Activated CD4-positive, alpha-beta memory T cell treated with anti-CD3 and anti-CD28 coated beads for 36 hours (primary cell): ENCODE measurements at places on chromosomes 4 and X. TPM values are rescaled to one million over a fixed set of nuclear protein-coding genes. Genes with fewer than 3 reads are reported as not detected.
A peak's percentile ranks its signal among the peaks of the same experiment; 100 is the strongest.

The SH3BGRL gene
- 41.9 TPM for total RNA-seq

The HMX1 gene
- total RNA-seq = not detected

The ARL9 gene
- not detected for total RNA-seq

DNA sequence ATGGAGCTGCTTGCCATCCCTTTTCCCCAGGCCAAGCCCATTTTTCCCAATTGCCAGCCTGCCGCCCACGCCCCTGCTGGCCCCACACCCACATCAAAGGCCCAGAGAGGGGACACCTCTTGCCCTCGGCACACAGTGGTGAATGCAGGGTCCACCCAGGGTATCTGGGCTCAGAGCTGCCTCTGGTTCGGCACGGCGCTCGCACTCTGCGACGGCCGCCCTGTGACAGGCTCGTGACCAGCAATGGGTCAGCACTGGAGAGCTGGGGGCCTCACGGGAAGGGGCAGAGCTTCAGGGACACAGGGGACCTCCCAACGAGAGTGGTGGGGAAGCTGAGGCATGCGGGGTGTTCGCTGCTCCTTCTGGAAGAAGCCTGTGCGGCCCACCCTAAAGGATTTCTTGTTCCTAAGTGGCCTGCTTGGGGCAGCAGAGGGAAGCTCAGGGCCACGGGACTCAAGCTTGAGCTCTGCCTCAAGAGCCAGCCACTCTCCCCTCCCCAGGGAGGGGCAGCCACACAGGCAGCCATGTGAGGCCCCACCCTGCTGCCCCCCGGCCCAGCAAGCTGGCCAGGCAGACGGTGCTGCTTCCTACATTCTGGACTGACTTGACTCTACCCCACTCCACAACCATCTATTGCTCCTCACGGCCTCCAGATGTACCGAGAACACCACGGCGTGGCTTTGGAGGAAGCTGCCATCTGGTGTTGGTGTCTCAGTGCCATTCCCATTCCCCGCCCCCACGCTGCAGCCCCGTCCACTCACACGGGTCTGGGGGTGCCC lies 73.7 kb downstream of the ABLIM2 start:
- no peaks in the 10 kb centered on the region for H3K36me3 ChIP-seq
- no peak overlapping the region for H3K27ac ChIP-seq
- no peaks in the 10 kb centered on the region for H3K27me3 ChIP-seq
- no peak for DNase-seq
- H3K4me1 ChIP-seq = no peaks in the 10 kb centered on the region

GRCh38 chr4:26786916-26787315 lies 73.7 kb upstream of the STIM2 start:
- no peak for DNase-seq
- no peak overlapping the region for H3K27ac ChIP-seq
- no peak overlapping the region for H3K4me3 ChIP-seq
- H3K27me3 ChIP-seq = no peaks in the 10 kb centered on the region
- H3K36me3 ChIP-seq = peaks cover 6% of the 10 kb centered on the region
- H3K4me1 ChIP-seq = peaks cover 14% of the 10 kb centered on the region

DNA sequence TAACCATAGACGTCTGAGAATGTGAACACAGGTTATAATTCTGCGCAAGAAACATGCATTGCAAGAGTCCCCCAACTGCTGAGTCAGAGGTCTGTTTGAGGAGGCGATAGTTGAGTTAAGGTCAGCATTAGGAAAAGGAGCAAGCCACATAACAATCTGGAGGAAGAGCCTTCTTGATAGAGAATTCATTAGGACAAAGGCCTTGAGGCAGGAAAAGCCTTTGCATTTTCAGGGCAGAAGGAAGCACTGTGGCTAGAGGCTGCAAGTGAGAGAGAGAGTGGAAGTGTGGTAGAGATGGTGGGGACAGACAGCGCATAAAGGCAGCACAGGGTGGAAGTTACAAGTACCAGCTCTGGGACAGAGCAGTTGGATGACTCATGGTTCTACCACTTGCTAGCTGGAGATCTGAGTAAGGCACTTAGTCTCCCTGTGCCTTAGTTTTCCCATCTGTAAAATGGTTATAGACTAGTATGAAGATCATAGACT lies 125.8 kb upstream of the LNX1 start:
- H3K36me3 ChIP-seq = no peaks in the 10 kb centered on the region
- H3K4me3 ChIP-seq = no peak overlapping the region
- H3K4me1 ChIP-seq = no peaks in the 10 kb centered on the region
- DNase-seq = no peak
- H3K27ac ChIP-seq = no peak overlapping the region

DNA sequence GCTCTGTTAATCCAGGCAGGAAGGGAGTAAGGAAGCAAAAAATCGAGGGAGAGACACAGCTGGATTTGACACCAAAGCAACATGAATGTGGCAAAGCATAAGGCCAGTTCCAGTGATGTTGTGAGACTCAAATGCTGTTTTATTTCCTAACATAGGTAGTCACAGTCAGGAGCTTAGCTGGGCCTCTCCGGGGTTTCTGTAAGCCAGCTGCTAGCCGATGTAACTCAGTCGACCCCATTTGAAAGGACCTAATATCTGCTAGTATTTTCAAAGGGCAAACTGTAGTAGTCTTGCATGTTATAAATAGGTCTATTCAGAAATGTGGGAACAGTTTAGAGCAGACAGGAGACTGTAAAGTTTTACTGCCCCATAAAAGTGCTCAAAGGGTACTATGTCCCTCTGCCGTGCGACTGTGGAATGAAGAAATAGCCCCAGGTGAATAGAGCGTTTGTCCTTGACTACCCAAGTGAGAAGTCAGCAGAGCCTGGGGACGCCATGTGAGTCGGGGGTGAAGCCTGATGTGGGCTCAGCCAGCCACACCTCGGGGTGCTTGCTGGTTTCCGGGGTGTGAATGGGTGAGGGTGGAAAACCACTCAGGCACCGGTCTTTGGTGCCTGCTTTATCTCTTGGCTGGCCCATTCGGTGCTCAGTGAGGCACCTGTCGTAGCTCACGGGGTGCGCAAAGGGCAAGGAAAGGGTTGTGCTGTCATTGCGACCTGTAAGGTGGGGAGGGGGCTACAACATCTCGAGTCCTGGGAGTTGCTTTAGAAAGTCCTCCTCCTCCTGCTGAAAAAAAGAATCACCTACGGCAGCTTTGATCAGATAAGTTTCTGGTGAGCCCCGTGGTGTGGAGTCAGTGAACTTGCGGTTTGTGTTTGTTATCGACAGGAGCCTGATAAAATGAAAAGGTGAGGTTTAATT lies 745 bp downstream of the TRIM2 start:
- peak overlapping the region; percentile 64 for H3K4me3 ChIP-seq
- H3K36me3 ChIP-seq = no peaks in the 10 kb centered on the region
- peaks cover 35% of the 10 kb centered on the region for H3K4me1 ChIP-seq
- H3K27me3 ChIP-seq = no peaks in the 10 kb centered on the region
- peak; percentile 53 for DNase-seq

DNA sequence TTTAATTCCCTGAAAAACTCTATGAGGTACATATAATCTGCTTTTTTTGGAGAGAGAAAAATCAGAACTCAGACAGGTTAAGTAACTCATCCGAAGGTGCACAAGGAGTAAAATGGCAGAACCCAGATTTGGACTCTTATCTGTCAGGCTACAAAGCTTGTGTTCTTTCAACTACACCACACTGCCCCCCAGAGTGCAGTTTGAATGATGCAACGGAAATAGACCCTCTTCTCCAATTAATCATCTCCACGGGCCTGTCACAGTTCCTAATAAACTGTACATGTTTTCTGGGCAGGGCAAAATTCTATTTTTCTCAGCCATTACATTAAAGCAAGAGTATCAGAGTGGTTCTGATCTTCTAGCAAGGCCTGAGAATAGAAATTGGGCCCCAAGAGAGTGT lies 35.3 kb upstream of the DCX start:
- DNase-seq = peak; percentile 9
- peaks cover 2% of the 10 kb centered on the region for H3K27me3 ChIP-seq
- no peak overlapping the region for H3K4me3 ChIP-seq
- no peaks in the 10 kb centered on the region for H3K36me3 ChIP-seq
- no peak overlapping the region for H3K27ac ChIP-seq

DNA sequence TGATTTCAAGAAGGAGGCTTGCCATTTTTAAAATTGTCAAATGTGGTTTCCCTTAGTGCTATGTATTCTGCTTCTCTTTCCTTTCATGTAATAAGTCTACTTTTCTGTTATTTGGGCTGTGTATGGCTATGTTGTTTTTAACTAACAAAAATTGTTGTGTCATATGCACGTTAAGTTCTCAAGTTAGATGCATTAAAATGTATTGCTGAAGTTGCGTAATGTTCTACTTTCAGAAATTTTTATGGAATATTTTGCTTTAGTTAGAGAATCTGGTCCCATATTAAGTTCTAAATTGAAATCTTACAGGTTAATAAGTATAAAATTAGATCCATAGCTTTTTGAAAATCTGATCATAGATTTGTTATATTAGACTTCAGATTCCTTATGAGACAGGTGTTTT lies 133.2 kb downstream of the TLL1 start:
- H3K27ac ChIP-seq = no peak overlapping the region
- no peaks in the 10 kb centered on the region for H3K36me3 ChIP-seq
- no peaks in the 10 kb centered on the region for H3K4me1 ChIP-seq

DNA sequence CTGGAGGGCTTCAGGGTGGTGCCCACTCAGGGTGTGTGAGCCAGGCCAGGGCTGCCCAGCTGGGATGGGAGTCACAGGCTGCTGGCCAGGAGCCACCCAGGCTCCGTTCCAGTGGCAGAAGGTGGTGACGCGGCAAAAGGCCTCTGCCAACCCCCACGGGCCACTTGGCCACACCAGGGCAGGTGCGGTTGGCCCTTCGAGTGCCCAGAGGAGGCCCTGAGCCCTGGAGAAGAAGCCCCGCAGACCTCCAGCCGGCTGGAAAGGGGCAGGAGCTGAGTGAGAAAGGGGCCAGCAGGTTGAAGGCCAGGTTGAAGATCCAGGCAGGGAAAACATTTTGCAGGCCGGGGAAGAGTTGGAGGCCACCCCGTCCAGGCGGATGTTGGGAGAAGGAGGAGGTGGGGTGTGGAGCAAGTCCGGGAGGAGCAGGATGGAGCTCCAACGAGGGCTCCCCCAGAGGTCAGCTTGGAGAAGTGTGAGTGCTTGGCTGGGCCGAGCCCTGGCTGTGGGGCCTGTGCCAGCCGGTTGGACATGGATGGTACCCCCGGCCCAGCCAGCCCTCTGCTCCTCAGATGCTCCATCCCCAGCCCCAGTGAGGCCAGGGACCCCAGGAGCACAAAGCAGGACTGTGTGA lies 2.8 kb upstream of the CPLX1 start:
- no peak overlapping the region for H3K4me3 ChIP-seq
- H3K36me3 ChIP-seq = no peaks in the 10 kb centered on the region
- peaks cover 4% of the 10 kb centered on the region for H3K4me1 ChIP-seq
- DNase-seq = no peak

DNA sequence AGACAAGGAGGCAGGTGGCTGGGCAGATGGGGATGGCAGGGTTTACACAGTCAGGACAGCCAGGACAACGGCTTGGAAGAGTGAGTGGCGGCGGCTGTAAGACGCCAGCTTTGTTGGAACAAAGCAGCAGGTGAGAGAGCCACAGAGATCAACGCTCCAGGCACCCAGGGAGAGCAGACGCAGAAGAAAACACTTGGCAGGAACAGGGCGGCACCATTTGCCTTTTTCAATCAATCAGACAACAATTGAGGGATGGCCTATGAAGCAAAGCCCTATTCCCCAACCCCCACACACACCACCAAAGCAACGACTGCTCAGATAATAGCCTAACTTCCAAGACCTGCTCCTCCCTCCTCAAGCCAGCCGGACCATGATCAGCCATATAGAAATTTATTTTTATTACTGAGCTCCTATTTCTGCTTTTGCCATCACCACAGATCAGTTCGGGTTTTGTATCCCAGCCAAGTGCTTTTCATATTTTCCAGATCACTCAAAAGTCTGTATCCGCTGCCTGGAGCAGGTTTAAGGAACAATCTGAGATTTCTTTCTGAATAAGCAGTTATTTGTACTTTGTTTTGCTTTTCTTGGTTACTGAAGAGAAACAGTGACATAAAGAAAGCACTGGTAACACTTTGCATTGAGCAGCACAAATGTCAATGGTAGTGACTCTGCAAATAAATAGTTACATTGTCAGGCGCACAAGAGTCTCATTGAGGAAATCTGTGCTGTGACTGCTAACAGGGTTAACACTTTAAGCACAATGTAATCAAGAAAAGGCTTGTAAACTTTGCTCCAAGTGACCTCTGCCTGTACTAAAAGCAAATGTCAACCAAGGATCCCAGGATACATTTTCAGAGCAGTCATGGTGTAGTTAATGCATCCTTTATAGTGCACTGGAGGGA lies 81.8 kb upstream of the RBPJ start:
- H3K4me3 ChIP-seq = no peak overlapping the region
- no peak overlapping the region for H3K27ac ChIP-seq
- no peak for DNase-seq
- H3K36me3 ChIP-seq = no peaks in the 10 kb centered on the region
- H3K4me1 ChIP-seq = peaks cover 12% of the 10 kb centered on the region

DNA sequence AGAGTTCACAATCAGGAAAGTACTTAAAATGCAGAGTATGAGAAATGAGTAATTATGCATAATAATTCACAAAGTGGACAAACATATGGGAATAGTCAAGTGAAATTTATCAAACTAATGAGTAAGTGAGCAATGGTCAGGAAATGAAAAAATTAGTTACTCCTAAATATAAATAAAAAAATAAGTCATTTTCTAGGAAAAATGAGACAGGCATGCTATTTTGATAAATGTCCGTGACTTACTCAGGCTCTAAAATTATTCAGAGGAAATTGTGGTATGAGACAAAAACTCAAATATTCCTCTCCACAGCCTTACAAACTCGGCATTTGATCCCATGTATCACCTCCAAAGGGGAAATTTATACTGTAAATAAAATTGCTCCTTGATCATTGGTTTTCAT lies 181.2 kb downstream of the COX18 start:
- H3K27ac ChIP-seq = no peak overlapping the region
- peaks cover 4% of the 10 kb centered on the region for H3K27me3 ChIP-seq
- DNase-seq = no peak
- H3K36me3 ChIP-seq = no peaks in the 10 kb centered on the region

DNA sequence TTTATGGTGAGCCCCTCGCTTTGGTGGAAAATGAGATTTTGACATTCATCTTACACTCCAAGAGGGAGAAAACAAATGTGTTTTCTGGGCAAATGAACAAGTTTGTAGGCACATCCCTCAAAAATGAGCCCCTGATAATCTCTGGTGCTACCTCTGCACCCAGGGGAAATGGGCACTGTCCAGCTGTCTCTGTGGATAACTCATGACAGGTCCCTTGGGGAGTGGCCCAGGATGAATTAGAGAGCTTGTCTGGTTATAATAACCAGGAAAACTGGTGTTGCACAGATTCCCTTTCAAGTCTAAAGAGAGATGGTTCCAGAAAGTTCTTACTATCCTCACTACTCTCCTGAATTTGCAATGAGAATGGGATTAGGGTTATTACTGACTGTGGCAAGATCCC lies 7.5 kb downstream of the RASL11B start:
- no peak overlapping the region for H3K27ac ChIP-seq
- H3K36me3 ChIP-seq = peaks cover 19% of the 10 kb centered on the region
- H3K27me3 ChIP-seq = no peaks in the 10 kb centered on the region
